ENCODE measurements at places on chromosomes 11 and 22.

DNA sequence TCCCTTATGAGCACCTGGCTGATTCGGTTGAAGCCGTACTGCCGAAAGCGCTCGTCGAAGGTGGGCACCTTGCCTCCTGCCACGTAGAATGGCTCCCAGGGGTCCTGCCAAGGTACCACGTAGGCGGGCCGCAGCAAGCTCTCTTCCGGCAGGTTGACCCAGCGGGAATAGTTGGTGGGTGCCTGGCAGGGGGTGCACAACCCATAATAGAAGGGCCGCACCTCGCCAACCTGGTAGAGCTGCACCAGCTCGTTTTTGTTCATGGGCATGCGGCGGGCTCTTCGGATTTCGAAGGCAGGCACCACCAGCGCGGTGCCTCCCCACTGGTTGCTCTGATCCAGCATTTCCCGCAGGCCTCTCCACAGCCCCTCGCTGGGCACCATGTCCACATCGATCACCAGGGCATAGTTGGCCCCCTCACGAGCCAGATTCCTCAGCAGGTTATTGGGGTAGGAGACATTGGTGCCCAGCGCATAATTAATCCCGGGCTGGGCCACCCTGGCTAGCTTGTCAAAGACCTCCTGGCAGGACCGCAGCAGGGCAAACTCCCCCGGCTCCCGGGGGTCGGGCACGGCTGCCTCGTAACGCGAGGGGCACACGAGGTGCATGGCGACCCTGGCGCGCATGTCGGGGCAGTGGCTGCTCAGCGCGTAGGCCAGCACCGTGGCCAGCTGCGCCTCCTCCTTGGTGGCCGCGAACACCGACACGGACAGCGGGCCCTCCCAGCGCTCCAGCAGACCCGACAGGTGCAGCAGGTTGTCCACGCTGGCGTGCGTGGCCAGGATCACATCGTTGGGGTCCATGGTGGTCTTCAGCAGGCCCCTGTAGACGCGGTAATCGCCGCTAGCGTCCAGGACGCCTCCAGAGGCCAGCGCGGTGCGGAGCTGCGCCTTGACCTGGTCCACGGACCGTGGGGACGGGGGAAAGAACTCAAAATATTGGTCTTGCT lies 679 bp downstream of the B4GAT1 start:
- no peak for DNase-seq

DNA sequence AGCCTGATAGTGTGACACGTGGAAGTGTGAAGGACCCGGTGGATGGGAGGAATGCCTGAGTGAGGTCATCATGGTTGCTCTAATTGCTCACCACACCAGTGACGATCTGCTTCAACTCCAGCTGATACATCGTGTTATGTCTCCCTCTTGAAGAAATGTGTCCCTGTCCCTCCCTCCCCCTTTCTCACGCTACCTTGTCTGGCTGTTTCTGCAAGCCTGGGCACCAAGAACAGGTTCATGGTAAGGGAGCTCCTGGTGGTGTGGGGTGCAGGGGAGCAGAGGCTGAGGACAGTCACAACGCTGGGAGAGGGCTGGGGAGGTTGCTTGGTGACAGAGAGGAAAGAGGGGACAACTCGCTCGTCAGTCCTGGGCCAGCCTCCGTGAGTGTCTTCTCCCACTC lies 413.4 kb downstream of the SOX6 start:
- no peak for DNase-seq

- DNase-seq = no peak
Measured at GRCh38 chr11:34300926-34301295, 56.9 kb downstream of the ABTB2 start.

DNA sequence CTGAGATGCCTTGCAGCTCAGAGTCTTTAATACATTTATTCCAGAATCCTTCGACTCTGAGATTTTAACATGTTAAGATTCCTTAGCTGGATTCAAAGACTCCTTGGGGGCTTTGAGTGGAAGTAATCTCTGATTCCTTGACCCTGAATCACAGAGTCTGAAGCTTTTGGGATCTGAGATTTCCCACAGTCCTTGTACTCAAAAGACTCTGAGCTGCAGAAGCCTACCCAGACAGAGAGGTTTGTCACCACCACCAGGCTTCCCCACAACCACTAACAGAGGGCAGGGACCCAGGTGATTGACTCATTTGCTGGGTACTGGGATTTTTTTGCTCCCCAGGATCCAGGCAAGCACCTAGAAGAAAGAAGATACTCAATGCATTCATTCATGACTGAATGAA lies 1.4 kb upstream of the SERPINH1 start:
- DNase-seq = no peak

GRCh38 chr11:80595011-80595410 lies 1154.2 kb upstream of the TENM4 start:
- DNase-seq = no peak

DNA sequence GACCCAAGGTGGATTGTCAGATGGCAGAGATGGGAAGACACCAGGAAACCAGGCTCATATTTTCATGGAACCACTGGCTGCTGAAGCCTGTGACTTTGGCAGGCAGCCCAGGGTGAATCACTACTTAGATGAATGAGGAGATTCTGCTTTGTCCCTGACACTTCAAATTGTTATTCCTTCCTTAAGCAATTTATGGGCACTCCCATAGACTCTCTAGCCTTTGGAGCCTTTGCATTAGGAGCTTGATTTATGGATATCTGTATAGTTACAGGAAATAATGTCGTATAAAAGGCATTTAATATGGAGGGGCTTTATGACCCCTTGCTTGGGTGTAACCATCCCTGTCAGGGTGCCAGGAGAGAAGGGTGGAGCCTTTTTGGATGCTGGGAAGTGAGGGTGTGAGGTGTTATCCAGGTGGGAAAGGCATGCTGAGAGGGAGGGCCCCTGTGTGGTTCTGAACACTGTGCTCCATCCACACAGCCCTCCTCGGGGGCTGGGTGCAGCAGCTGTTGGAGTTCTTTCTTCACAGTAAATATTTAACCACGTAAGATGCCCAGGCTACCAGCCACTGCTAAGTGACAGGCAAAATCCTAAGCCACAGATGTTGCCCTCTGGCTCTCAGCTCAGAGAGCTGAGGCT lies 35.3 kb downstream of the IL18 start:
- DNase-seq = no peak

DNA sequence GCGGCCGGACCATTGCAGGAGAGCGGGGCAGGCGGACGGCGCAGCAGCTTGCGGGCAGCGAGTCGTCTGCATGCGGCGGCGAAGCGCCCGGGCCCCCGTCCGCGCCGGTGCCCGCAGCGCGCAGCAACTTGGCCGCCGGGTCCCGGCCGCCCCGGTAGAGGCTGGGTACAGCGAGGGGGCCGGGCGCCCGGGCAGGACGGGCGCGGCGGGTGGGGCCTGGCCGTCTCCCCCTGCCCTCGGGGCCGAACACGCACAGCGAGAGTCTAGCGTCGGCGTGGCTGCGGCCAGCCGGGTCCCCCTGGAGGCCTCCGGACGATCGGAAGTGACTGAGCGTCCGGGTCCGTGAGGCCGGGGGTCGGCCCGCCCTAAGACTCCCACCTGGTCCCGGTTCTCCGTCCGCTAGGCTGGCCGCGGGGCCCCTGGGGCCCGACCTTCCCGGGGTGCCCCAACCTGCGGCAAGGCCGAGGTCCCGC lies 775 bp upstream of the TRABD start:
- DNase-seq = no peak

DNA sequence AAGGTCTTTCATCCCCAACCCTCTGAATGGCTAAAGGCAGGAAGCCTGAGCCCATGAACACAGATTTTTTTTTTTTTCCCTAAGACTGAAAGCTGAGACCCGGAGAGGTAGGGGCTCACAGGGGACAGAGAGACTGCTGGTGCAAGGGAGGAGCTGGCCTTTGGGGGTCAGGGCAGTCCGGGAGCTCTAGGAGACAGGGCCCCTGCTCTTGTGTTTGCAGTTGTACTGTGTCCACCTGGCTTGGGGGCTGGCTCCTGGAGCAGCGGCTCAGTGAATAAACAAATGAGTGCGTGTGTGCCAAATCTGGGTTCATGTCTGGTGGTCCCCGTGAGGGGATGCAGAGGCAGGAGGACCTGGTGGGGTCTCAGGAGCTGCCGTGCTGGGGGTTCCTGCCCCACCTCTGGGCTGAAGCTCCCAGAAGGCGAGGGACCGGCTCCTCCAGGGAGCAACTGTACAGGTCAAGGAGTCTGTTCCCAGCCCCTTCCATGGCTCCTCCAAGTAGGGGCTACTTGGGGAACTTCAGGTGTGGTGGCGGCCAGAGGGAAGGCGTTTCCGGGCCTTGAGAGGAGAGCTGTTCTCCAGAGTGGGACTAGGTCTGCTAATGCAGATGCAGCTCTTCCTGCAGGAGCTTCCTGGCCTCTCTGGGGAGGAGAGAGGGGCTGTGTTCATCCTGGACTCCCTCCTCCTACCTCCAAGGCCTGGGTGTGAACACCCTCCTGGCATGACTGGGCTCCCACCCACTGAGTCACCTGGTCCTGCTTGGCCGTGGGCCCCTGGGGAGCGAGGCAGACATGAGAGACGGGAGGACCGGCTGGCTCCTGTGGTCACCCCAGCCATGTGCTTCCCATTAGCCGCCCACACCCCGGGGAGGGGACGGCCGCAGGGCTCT lies 57.6 kb downstream of the FBXO7 start:
- DNase-seq = no peak

DNA sequence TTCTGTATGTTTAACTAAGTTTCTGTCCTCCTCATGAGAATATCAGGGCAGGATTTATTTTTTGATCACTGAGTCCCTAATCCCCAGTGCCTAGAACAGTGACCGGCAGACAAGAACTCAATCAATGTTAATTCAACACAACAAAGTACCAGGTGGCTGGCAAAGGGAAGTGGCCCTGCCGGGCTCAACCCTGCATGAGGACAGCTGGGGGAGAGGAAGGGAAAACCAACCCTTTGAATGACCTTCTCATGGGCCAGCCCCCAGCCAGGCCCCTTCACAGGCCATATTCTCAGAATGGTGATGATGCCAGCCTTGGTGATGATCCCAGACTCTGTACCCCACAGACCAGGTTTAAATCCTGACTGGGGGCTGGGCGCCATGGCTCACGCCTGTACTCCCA lies 1.4 kb upstream of the MFNG start:
- DNase-seq = no peak

All from activated CD4-positive, alpha-beta T cell treated with anti-CD3 and anti-CD28 coated beads for 4 hours (primary cell).